ENCODE measurements at places on chromosomes 4 and X. TPM values are rescaled to one million over a fixed set of nuclear protein-coding genes. Genes with fewer than 3 reads are reported as not detected.

DNA sequence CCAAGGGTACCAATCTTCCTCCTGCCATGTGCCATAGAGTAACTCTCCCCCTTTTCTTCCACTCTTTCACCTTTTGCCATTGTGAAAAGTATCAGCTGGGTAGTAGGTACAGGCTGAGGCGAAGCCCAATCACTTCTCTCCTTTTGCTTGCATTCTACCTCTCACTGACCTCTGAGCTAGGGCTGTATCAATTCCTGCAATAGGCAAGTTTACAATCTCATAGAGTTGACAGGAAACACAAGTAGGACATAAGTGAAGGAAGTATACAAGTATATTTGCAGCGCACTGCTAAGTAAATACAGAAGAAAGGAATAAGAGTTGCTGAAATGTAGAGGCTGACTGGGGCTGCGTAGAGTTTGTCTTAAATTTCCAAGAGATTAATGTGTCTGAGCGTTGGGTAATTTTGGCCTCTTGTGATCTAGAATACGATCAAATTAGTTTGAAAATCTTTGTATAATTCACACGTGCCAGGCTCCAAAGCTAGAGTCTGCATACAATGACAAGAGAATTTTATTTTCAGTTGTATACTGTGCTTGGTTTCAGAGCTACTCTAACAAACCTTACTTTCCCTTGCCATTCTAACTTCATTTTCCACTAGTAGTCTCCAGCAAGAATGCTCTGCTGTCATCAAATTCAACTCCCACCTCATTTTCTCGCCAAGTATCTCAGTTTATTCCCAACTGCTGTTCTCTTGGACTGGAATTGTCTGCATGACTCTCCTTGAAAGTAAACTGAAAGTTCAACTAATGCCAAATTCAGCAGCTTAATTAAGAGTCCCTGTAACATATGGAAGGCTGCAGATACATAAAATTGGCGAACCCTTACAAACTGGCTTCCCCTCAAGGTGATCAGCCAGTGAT is 90.3 kb downstream of the ATP11C start:
- DNase-seq: no peak

The AKAP14 gene
- polyA plus RNA-seq: not detected

The NLRP2B gene
- not detected for polyA plus RNA-seq

- no peak for DNase-seq
Observed at GRCh38 chrX:40022421-40022820, 75.3 kb downstream of the BCOR start.

GRCh38 chr4:111718763-111719559 is 426.3 kb upstream of the FAM241A start:
- no peak for DNase-seq

DNA sequence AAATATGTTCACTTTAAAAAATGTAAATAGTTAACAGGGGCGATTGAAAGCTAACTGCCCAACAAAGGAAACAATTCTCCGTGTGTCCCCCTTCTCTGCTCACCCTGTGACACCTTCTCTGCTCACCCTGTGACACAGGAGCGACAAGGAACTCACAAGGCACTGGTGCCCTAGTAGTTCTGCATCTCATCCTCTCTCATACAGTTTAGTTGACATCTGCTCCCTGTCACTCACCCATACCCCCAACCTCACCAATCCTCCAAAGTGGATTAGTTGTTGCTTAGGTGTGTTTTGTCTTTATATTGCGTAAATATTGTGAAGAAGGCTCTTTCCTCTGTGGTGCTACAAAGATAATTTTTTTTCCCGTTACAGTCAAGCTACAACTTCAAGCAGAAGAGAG is 46.4 kb downstream of the NUDT6 start:
- DNase-seq: no peak

GRCh38 chrX:103446665-103447302 is 70.4 kb downstream of the BEX3 start:
- peak; percentile 1 for DNase-seq

The CXorf49 gene
- polyA plus RNA-seq: not detected

The HS3ST1 gene
- polyA plus RNA-seq: 3.4 TPM

GRCh38 chr4:114997576-114998247 is 115.7 kb downstream of the NDST4 start:
- no peak for DNase-seq

The MAGEA2 gene
- polyA plus RNA-seq: 2.4 TPM

- no peak for DNase-seq
Observed at GRCh38 chr4:159337041-159337440, 234.2 kb downstream of the RAPGEF2 start.

The GABRB1 gene
- 0.85 TPM for polyA plus RNA-seq

The DACH2 gene
- polyA plus RNA-seq: 1.5 TPM

GRCh38 chr4:96150466-96150865 is 310.6 kb downstream of the PDHA2 start:
- no peak for DNase-seq

The PAK3 gene
- 1.4 TPM for polyA plus RNA-seq

The HDAC8 gene
- 19.3 TPM for polyA plus RNA-seq

DNA sequence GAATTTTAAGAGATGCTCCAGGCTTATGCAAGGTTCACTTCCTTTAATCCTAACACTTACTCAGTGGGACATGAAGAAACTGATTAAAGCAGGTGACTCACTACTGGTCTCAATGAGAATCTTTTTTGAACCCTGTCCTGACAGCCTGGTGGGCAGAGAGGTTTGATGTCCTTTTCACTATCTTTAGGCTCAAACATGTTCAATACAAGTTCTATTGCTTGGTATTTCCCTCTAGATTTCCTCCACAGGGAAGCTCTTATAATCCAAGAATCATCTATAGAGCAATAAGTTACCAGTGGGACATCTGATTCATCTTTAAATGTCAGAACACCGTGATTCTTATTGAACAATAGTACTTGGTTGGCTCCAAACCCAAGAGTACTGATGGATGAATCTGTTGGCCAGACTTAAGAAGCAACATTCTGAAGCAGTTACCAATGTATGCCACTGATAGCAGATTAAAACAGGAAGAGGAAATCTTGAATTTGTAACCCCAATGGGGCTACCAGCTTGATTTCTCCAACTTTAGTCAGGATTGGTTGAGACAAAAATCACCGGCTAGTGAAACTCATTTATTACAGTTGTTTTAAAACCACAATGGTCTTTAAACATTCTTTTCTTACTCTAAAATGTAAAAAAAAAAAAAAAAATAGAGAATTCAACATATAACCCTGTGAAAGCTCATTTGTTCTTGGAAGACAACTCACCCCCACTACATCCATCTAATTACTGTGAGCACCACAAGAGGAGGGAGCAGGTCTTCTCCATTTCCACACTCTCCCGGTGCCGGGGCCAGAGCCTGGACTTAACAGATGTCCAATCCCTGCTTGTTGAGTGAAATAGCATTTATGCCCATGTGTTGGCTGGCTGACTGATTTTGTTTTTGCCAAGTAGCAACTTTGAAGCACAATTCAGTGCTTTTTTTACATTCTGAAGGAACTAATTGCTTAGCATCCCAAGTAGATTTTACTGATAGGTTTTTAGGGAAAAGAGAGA is 43.3 kb downstream of the FGFBP1 start:
- peak; percentile 65 for DNase-seq

- DNase-seq: no peak
Observed at GRCh38 chr4:128341634-128342033, 54.0 kb upstream of the PGRMC2 start.

GRCh38 chr4:10225096-10225495 is 108.5 kb upstream of the WDR1 start:
- DNase-seq: no peak

DNA sequence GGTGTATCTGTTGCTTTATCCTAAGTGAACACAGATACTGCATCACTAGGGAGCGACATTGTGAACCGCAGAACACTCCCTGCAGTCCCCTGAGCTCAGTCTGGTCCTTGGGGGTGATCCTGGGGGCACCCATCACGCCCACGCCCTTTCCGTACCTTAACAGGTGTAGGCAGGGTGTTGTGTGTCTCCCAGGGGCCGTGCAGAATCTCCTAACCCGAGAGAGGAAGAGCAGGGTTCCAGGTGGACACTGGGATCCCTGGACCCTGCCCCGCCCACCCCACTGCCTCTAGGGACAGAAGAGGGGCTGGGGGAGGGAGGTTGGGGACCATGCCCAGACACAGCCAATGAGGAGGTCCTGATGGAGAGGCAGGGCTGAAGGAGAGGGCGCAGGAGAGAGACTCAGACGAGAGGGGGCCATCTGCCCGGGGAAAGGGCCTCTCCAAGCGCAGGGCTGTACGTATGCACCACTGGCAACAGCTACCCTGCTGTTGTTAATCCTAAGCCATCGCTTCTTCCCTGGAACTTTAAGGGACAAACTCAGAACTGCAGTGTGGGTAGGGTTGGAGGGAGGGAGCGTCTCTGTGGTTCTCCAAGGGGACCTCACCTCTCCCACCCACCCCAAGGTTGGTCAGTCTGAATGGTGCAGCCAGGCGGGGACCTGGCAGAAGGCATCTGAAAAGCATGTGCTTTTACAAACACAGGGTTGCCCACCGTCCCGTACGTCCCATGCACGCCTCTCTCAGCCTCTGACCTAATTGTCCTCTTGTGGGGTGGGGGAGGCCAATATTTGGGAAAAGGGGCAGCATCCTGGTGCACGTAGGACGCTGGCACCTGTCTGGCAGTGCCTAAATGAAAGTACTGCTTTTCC is 2.5 kb downstream of the P2RY8 start:
- no peak for DNase-seq

DNA sequence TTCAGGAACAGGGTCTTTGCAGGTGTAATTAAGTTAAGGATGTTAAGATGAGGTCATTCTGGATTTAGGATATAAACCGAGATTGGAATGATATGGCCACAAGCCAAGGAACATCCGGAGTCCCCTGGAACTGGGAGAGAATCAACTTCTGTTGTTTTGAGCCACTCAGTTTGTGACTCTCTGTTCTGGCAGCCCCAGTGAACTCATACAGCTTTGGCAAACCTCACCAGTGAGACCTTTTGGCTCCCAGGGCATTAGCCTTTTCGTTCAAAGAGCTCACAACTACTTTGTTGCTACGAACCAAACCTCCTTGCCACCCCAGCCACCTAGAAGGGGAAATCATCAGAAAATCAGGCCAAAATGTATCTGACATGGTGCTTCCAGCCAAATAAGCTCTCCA is 80.4 kb downstream of the MTMR1 start:
- DNase-seq: no peak

The ADH1B gene
- polyA plus RNA-seq: 1.1 TPM

- peak; percentile 3 for DNase-seq
Observed at GRCh38 chr4:104138116-104138515, 356.6 kb downstream of the CXXC4 start.

GRCh38 chr4:145822181-145822580 is 116.4 kb downstream of the ZNF827 start:
- DNase-seq: no peak

DNA sequence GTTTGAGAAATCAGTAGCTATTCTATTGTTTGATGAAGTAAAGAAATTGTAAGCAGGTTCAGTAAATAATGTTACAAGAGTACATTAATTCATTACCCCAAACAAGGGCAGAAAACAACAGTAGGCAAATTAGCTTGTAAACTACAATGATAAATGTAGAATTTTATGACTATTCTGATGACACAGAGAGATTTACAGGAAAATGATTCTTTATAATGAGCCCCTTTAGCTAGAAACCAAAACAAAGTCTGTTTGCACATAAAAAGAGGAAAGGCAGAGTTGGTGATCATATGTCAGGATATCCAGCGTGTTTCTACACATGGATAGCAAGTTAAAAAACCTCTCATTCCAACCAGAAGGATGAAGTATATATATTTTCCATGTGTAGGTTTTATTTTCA is 204.8 kb downstream of the CFAP299 start:
- no peak for DNase-seq

DNA sequence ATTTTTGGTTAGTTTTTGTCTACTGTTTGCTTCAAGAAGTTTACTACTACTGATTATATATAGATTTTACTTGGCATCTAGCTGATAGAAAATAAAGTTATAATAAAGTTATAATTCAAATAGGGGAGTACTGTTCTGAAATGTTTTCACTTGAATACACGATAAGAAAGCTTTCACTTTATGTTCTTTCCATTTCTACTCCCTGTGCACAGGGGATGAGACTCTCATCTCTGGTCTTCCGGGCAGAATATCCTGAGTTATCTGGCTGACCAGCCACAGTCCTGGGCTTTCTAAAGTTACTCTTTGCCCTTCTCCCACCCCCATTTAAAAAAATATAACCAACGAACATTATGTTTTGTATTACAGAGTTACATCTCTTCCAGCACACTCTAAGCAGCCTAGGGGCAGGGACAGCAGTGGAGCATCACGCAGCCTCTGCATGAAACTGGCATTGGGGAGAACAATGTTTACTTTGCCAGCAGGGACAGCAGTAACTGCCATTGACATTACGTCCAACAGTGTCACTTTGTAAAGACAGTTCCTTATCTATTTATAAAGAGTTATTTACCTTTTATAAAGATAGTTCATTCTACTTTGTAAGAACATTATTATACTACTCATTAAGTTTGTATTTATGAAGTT is 64.3 kb downstream of the METTL14 start:
- DNase-seq: no peak

Measured in brain (organoid and tissue), 16 donors.